ENCODE measurements at places on chromosomes 6 and 20.

GRCh38 chr20:6708010-6708409, 59.5 kb upstream of the BMP2 start:
- no peak for DNase-seq

DNA sequence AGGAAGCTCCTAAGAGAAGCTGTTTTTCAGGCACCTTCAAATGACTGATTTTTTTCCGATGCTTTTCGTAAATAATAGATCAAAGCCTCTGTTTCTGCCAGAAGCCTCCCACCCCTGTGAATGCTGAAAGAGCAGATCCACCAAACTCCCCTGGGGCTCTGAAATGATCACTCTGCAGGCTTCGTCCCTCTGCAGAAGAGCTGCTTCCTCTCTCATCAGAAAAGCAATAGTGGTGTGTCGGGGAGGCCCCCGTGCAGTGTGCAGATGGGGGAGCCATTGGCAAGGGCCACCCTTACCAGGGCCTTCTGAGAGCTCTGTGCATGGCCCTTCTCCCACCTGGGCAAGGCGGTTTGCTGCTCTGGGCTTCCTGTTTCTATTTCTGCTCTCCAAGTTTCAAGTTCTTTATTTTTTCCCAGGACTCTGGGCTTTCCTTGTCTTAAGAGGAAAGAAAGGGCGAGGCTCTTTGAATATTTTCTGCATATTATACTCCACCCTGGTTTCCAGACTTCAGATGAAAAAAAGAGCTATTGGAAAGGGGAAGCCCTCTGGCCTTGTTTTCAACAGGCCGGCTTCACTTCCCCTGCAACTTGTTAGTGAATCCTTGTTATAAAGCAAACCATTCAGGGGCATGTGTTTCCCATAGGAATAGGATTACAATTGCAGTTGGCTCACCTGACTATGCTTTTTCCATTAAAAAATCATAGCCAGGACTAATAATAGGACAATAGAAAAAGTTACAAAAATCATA, 155.2 kb downstream of the TTLL2 start:
- no peak for DNase-seq

GRCh38 chr6:52929321-52930164, 20.0 kb upstream of the GSTA3 start:
- no peak for DNase-seq

DNA sequence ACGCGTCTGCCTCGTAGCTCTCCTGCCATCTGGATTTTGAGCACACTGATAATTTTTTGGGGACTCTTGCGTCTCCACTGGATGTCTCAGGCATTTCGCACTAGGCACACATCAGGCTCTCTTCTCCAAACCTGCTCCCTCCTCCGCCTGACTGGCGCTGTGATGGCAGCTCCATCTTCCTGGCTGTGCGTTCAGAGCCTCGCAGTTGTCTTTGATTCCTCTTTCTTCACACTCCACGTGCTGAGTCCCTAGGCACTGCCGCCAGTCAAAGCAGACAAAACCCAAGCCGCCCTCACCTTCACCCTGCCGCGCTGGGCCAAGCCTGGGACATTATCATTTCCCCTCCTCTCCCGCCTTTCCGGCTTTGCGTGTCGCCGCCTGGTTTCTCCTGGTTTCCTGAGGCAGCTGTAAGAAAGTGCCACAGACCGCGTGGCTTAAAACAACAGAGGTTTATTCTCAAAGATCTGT, 778 bp downstream of the PSMG4 start:
- no peak for DNase-seq

DNA sequence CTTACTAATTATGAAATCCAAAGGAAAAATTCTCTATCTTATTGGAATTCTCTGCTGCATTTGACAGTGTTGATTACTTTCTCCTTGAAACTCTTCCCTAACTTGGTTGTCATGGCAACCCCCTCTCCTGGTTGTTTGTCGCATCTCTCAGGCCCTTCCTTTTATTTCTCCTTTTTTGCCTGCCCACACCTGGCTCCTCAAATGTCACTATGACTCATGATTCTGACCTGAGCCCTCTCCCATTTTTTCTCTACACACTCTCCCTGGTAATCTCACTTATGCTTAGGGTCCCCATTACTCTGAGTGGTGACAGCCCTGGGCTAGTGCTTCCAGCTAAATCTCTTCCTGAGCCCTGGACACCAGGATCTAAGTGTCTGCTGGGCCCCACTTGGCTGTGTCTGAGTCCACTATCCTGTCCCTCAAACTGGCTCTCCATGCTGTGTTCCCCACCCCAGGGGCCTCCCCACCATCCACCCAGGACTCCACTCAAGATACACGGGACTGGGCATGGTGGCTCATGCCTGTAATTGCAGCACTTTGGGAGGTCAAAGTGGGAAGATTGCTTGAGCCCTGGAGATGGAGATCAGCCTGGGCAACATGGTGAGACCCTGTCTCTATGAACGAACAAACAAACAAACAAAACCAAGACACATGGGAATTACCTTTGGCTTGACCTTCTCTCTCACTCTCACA, 16.5 kb upstream of the NNAT start:
- DNase-seq, result no peak

- peak; percentile 91 for DNase-seq
These were observed at the start of gene STK38 for GRCh38 chr6:36546920-36547645. TSS of gene STK38 (minus strand) at chr6:36547479. CDS start at chr6:36540202, 7,277 bp downstream.

GRCh38 chr6:88490195-88490907, 324.2 kb upstream of the CNR1 start:
- DNase-seq, result no peak

DNA sequence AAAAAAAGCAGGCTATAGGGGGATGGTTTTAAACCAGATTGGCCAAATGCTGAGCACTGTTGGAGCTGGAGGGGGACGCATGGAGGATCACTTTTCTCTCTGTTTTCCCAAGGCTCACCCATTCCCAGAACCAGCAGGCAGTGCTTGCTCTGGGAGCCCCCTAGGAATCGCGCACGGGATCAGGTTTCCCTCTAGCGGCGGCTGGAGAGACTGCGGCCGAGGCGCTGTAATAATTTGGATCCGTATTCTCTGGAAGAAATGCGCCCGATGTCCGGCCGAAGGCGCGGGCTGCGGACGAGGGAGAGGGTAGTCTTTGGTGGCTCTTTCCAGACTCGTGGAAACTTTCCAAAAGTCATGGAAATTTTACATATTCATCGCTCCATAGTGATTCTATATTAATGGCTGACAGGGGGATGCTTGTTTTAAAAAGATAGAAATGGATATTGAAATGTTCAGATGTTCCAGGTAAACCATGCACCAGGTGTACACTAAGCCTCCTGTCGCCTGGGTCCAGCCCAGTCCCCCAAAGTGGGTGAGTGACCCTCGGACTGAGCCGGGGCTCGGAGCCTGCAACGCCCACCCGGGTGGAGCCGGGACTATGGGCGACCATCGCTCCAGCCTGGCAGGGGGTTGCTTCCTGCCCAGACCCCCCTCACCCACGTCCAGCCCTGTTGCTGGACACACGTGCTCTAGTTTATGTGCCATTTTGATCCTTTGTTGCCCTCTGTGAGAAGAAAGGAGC, 78.7 kb upstream of the PHACTR3 start:
- DNase-seq, result no peak

DNA sequence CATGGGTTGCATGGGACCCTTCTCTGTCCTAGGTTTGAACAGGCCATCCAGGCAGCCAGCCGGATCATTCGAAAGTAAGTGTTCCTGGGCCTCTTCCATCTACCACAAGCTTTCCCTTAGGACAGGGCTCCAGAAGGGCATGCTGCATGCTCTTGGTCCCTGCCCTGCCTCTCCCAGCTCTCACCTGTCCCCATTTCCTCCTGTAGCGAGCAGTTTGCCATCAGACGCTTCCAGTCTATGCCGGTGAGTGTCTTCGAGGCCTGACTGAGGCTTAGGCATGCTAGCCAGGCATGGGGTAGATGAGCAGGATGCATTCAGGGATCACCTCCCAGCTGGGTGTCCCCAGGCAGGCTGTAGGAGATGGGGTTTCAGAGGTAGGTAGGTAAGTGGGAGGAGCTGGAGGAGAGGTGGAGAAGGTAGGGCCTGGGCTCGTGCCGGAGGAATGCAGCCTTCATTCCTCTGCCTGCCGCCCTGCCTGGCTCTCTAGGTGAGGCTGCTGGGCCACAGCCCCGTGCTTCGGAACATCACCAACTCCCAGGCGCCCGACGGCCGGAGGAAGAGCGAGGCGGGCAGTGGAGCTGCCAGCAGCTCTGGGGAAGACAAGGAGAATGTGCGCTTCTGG, 4.3 kb downstream of the CDC25B start:
- DNase-seq, result no peak

Data from activated T-cell treated with anti-CD3 and anti-CD28 coated beads for 1 hour (primary cell).